ENCODE measurements at places on chromosomes 13 and 19.

GRCh38 chr19:919199-920050 lies 2.3 kb downstream of the KISS1R start:
- DNase-seq, result no peak

DNA sequence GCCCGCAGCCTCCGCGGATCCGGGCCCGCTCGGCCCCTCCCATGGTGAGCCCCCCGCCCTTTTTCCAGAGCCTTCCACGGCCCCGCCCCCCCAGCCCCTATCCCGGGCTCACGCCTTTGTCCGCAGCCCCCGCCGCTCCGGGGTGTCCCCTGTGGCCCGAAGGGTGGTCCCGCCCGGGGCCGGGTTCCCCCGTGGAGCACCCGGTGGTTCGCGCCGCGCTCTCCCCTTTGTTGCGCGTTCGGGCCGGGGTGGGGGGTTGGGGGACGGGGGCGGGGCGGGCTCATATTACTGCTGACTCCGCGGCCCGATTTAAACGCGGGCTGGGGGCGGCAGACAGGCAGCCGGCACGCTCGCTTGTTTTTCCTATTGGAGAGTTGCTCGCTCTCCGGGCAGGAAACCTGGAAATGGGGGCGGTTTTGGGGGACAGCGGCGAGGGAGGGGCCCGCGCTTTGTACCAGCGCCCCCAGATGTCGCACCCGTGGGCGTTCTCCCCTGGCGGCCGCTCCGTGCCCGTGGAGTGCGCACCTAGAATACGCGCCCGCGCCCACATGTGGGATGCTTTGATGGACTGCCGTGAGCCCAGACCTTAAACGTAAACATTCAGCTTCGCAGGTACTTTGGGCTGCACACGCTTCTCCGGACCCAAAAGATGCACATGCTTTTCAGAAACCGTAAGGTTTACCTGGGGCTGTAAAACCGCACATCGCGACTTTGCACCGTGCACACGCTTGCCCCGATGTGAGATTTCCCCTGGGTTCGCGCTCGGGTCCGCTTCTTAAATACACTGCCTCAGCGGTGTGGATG lies 699 bp downstream of the PTOV1 start:
- no peak for DNase-seq

DNA sequence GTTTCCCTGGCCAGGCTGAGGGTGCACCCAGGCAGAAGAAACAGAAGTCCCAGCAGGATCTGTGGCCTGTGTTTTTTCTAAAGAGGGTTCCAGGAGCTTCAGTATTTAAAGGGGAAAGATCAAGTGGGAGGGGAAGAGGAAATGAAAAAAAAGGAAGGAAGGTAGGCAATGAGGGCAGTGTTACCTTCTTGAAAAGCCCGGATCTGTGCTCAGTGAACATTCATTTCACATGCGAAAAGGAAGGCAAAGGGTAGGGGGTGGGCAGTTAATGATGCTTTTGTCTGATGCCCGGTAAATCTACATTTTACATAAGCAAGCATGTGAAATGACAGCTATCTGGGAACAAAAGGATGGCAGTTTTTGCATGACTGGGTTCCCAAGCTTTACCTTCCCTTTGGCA lies 326.2 kb downstream of the UQCRFS1 start:
- DNase-seq, result no peak

DNA sequence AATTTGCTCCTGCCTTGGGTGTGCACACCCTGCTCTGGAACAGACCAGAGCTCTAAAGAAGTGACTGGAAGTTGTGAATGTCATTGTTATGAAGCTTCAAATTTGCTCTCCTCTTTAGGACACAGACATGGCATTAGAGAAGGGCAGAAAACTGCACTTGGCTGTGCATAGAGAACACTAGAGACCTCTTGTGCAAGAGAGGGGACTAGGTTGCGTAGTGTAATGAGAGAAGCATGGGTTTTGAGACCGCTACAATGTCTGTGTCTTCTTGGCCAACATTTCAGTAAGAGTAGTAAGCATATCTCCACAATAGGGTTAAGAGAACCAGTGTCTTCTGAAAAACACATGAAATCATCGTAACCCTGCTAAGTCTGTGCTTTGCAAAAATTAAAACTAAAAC lies 423.3 kb downstream of the SPRY2 start:
- DNase-seq, result no peak

GRCh38 chr19:46736531-46737297 lies 9.1 kb upstream of the FKRP start:
- no peak for DNase-seq

DNA sequence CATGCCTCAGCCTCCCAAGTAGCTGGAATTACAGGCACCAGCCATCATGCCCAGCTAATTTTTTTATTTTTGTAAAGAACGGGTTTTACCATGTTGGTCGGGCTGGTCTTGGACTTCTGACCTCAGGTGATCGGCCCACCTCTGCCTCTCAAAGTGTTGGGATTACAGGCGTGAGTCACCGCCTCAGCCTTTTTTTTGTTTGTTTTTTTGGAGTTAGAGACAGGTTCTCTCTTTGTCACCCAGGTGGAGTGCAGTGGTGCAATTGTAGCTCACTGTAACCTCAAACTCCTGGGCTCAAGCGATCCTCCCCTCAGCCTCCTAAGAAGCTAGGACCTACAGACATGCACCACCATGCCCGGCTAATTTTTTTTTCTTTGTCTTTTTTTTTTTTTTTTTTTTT lies 15.6 kb upstream of the NOTCH3 start:
- no peak for DNase-seq

DNA sequence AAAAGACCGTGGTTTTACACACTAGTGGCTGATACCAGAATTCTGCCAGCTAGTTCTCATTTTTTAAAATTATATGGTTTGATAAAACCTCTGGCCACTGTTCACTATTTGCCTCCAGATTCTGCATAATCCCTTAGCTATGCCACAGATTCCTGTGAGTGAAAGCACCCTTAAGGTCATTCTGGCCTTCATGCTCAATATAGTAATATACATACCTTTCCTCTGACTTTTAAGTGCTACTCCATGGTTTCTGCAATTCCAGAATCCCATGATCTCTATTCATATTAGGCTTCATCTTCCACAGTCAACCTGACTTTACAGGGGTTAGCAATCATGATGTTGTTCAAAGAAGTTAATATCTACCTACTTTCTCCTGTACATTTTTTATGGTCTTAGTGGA lies 274.1 kb upstream of the EDNRB start:
- peak; percentile 81 for DNase-seq

DNA sequence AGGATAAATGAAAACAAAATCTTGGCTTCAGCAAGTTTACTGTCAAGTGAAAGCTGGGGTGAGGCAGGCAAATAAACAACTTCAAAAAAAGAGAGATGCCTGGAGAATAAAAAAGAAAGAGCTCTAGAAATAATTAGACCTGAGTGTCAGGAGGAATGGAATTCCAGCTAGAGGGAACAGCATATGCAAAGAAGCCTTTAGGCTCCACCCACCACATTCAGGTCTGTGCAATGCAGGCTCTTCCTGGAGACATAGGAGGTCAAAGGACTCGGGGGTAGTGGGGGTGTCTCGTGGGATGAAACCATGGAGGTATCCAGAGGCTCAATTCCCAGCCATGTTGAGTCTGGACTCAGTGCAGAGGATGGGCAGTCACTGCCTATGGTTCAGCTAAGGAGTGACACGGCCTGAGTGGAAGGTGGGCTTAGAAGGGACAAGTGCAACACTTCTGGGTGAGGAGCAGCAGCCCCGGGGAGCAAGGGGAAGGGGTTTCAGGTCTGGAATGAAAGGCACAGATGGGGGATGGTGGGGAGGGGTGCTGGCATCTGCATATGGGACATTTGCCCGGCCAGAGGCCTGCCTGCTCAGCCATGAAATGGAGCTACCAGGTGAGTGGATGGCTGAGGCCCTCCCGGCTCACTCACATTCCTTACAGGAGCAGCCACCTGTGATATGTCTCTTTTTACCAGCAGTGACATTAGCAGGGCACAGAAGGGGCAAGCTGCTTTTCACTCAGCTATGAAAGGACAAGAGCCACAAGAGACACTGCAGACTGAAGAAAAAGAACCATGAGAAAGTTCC lies 12.3 kb downstream of the LATS2 start:
- no peak for DNase-seq

DNA sequence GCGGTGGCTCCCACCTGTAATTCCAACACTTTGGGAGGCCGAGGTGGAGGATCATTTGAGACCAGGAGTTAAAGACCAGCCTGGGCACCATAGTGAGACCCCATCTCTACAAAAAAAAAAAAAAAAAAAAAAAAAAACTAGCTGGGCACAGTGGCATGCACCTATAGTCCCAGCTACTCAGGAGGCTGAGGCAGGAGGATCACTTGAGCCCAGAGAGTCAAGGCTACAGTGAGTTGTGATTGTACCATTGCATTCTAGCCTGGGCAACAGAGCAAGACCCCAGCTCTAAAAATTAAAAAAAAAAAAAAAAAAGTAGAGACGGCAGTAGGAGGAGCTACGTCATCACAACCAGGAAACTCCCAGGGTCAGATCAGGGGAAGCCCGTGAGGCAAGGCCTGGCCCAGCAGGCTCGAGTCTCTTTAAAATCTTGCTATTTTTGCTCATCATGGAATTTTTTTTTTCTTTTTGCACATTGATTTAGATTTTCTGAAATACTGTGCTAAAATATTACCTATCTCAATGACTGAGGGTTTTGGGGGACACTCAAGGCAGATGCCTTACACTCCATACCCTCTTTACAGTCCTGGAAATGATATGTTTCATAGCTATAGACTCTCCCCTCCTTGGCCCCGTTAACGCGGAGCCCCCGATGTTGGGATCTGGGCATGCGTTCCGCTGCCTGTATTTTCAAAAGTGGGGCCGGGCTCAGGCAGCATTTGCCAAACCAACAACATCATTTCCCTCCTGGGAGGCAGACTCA lies 44.4 kb upstream of the USE1 start:
- DNase-seq, result no peak

DNA sequence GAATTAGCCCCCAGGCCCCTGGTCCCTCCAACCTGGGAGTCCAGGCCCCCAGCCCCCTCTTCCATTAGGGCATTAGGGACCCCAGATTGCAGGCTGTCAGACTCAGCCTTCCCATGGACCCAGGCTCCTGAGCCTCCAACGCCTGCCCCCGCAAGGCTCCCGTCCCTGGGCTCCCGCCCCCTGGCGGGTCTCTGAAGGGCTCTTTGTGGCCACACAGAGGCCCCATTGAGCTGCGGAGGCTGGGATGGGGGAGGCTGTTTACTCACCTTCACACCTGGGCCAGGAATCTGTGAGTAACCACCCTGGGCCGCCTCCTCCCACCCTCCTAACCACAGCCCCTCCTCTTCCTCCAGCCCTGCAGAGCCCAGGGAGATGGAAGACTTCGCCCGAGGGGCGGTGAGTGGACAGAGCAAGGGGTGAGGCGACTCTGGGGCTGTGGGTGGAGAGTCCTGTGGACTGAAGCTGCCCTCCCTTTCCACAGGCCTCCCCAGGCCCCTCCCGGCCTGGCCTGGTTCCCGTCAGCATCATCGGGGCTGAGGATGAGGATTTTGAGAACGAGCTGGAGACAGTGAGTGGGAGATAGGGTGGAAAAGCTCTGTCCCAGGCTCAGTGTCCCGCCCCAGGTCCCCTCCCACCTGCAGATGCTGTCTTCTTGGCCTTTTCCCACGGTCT lies 4.9 kb downstream of the ARHGEF1 start:
- peak; percentile 91 for DNase-seq

DNA sequence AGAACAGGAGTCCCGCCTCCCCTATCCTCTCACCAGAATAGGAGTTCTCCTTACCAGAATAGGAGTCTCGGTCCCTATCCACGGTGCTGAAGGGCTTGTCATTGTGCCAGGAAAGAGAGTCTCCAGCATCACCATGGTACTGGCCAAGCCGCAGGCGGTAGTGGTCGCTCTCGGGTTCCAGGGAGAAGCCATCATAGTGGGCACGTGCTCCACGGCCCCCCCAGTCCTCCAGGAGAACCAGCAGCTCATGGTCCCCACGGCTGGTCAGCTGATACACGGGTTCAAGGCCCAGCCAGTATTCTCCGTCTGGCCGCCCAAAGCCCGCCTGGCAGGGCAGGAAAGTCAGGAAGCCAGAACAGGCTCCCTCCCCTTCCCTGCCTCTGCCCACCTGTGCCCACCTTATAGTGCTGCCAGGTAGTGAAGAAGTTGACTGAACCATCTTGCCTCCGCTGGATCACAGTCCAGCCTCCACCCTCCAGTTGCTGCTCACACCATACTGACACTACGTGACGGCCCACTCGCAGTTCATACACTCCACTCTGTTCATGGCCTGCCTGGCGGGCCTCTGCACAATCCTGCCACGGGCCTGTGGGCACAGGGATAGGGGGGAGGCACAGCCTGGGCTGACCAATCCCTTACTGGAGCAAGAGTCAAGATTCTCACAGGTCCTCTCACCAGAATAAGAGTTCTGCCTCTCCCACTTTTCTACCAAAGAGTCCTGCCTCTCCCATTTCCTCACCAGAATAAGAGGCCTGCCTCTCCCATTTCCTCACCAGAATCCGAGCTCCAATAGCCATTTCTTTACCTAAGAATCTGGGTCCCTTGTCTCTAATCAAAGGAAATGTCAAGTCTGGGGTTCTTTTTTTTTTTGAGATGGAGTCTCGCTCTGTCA lies 7.4 kb downstream of the SHFL start:
- no peak for DNase-seq

GRCh38 chr13:29125934-29126424 lies 305.8 kb downstream of the MTUS2 start:
- no peak for DNase-seq

DNA sequence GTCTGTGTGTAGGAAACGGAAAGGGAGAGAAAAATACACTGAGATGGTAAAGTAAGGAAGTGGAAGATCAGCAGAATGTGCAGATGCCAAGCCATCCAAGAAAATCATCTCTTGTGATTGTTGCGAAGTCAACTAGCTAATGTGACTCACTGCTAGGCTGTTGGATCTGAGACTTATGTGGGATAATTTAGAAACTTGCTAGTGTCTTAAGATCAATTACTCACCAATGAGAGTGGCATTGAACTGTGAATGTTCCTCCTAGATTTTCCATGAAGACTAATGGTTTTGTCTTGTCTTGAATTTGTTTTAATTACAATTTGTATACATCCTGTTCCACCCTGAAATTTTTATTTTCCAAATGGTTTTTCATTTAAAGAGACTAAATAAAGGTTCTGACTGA lies 771.6 kb downstream of the EFNB2 start:
- DNase-seq, result no peak

GRCh38 chr19:46392252-46392801 lies 21.0 kb downstream of the CCDC8 start:
- DNase-seq, result peak; percentile 21

DNA sequence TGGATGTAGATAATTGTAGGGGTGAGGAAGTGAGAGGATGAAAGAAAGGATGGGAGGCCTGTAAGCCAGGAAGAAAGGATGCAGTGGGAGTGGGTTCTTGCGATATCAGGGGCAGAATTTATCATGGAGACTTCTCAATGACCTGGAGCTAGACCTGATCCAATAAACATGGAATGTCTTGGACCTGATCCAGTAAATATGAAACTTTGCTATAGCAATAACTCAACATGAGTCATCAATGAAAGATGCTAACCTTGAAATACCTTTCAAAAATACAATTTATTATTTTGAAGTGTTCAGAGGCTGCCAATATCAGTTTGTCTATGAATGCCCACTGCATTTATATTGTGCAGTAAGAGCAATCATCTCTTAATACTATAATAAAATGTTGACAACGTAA lies 279.5 kb downstream of the POU4F1 start:
- DNase-seq, result peak; percentile 7

- DNase-seq, result no peak
Measured at GRCh38 chr13:79621902-79622301, 140.9 kb downstream of the NDFIP2 start.
